ENCODE measurements at places on chromosomes 6 and 20.
A peak's percentile ranks its signal among the peaks of the same experiment; 100 is the strongest.

- no peak for DNase-seq
Measured at GRCh38 chr6:140782941-140783340, 1349.8 kb upstream of the GJE1 start.

GRCh38 chr6:7414811-7415210 lies 25.2 kb downstream of the RIOK1 start:
- no peak for DNase-seq

- DNase-seq: peak; percentile 4
Measured at GRCh38 chr20:39429726-39430125, 467.6 kb downstream of the DHX35 start.

GRCh38 chr6:146548898-146549374 lies 5.3 kb downstream of the RAB32 start:
- DNase-seq: no peak

- no peak for DNase-seq
Measured at GRCh38 chr6:43786664-43787329, 16.8 kb downstream of the VEGFA start.

DNA sequence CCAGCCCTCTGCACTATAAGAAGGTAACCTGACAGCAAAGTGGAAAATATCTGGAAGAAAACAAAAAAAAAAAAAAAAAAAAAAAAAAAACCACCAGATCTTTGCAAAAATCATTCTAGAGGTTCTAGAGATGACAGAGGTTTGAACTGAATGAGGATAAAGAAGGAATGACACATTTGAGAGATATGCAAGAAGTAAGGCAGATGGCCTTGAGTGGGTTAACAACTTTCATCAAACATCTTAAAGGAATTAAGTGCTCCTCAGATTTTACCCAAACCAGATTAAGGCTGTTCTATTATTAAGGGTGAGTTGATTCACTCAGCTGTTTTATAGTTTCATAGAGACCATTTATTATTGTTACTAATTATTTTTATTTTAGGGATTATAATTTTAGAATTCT lies 62.0 kb downstream of the RSPO3 start:
- no peak for DNase-seq

DNA sequence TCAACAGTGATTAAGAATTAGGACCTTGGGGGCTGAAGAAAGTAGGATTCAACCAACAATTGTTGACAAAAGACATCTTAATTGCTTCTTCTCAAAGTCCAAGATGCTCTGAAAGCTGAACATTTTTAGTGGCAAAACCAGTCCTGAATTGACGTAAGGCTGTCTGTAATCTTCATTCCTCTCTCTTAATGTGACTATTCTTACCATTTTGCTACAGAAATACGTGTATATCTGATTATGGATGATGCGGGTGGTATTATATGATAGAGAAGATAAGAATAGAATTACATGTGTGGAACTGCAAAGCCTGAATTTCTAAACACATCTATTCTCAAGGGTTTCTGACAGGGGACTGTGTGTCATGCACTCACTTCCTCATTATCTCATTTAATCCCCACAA lies 130.3 kb upstream of the SASH1 start:
- DNase-seq: no peak

DNA sequence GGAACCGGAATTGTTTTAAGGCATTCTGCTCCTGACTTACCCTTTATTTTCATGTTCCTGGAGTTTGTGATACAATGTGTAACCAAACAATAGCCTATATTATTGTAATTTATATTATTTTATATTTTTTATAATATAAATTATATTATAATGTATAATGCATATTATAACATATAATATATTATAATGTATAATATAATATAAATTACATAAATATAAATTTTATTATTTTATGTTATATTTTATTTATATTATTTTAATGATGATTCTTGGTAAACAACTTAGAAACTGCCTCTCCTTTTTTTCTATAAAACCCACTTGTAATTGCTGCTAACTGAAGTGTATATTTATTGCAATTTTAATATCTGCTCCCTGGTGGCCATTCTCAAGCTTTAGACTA lies 629.1 kb downstream of the MMUT start:
- DNase-seq: no peak

DNA sequence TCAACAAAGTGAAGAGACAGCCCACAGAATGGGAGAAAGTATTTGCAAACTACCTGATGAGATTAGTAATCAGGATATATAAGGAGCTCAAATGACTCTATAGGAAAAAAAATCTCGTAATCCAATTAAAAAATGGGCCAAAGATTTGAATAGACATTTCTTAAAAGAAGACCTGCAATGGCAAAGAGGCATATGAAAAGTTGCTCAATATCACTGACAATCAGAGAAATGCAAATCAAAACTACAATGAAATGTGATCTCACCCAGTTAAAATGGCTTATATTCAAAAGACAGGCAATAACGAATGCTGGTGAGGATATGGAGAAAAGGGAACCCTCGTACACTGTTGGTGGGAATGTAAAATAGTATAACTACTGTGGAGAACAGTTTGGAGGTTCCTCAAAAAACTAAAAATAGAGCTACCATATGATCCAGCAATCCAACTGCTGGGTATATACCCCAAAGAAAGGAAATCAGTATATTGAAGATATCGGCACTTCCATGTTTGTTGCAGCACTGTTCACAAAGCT lies 65.0 kb downstream of the TOX2 start:
- DNase-seq: no peak

DNA sequence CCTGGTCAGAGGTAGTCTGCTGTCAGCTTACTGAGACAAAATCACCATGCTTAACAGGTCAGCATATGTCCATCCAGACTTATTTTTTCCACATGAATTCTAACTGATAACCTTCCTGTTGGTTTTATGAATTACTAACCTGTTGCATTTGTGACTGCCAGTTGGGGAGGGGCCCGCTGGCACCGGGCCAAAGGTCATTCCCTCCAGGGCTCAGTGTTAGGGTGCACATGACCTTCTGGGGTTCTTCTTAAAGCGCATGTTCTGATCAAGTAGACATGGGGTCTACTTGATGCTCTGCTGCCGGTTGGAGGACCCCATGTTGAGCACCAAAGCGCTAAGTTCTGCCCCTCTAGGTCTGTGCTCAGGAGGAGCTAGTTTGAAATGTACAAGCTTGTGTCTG lies 15.6 kb downstream of the DUSP22 start:
- no peak for DNase-seq

DNA sequence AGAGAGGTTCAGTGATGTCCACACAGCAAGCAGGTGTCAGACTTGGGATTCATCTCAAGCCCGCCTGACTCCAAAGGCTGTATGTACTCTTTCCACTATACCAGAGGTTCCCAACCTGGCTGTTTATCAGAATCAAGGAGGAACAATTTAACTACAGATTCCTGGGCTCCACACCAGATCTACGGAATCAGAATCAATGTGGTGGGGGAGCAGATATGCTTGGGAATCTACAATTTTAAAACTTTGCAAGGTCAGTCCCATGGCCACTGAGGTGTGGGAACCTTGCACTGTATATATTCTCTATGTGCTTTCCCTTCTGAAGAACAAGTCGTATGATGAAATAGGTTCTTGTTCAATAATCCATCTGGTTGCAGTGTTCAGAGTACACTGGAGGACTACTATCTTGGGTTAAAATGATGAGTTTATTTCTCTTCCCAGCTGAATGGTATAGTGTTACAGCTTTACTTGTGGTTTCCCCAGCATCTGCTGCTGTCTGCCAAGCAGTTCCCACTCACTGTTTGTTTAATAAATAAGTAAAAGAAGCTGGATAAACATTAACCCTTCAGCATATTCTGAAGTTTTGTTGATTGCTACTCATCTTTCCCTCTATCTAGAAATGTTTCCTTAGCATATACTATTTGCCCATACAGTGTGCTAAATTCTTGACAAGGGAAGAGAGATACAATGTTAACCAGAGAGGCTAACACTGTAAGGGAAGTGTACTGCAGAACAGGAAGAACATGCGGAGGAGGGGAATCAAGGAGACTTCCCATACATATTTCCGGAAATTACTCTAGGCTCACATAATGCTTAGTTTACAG lies 9.9 kb downstream of the TTI1 start:
- no peak for DNase-seq

DNA sequence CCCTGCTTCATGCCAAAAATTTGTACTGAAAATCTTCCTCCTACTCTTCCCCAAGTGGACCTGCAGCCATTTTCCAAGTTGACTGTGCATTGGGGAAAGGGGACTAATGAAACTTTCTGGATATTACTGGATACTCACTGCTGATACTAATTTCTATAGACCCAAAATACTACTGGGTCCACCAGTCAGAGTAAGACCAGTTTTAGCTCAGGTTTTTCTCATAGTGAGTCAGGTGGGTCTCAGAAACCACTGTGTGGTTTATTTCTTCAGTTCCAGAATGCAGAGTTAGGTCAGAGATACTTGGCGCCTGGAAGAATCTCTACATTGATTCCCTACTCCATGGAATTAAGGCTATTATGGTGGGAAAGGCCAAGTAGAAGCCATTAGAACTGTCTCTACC lies 274.8 kb upstream of the SYNCRIP start:
- DNase-seq: no peak

GRCh38 chr20:24632581-24632980 lies 163.2 kb downstream of the SYNDIG1 start:
- DNase-seq: no peak

GRCh38 chr6:74197310-74197709 lies 501.3 kb downstream of the CD109 start:
- DNase-seq: no peak

DNA sequence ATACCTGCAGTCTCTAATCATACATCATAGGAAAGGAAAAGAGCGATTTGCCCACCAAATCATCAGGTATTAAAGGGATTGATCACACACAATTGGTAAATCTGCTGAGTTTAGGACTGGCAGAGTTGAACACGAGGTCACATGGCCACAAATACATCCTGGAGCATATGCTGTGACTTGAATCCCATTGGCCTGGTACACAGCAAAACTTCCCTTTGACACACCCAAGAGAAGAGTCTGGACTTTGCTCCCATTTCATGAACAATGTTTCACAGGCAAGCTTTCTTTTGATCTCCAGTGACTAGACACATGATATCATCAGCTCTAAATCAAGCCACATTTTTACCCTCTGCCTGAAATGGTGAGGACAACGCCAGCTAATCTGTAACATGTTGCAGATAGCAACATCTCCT lies 117.9 kb downstream of the ISM1 start:
- DNase-seq: no peak

DNA sequence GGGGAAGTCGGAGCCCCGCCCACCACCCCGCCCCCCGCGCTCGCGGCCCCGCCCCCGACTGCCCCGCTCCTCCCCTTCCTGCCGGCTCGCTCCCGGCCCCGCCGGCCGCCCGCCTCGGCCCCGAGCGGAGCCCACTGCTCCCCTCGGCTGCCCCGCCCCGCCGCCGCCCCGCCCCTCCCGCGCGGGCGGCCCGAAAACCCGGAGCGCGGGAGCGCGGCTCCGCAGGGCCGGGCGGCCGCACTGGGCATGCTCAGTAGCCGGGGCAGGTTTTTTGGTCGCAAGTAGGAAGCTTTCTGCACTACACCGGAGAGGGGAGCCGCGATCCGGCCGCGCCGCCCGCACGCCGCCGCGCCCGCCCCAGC lies at the start of gene CDYL:
CDYL (plus strand) TSS at position 274 of the 362 bp plus-strand sequence. CDS start 380 bp downstream, outside the sequence.
- DNase-seq: peak; percentile 69

DNA sequence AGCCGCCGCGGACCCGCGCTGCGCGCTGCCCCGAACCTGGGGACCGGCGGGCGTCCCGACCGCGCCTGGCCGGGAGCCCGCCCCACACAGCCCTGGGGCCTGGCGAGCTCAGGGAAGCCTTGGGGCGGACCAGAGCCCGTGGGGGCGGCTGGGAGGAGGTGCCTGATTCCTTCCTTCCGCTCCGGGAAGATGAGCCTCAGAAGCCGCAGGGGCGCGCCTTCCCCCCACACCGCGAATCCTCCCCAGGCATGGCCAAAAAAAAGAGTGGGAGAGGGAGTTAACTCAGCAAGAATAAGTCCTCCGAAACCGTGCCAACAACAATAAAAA lies at the start of gene CBLN4:
CBLN4 (minus strand) TSS at position 131 of the 327 bp plus-strand sequence. CDS start 1,348 bp downstream, outside the sequence.
- DNase-seq: no peak

Data from NCI-H345 (cell line).